Stimulated activated CD4-positive, alpha-beta T cell treated with anti-CD3 and anti-CD28 coated beads, Interleukin-12 subunit alpha, Interleukin-12 subunit beta, amount 100 ng/mL, for 24 hours (primary cell): ENCODE measurements at places on chromosomes 3 and 15.

- no peak for DNase-seq
Measured at GRCh38 chr3:112746675-112747280, 99.9 kb downstream of the CD200R1L start.

DNA sequence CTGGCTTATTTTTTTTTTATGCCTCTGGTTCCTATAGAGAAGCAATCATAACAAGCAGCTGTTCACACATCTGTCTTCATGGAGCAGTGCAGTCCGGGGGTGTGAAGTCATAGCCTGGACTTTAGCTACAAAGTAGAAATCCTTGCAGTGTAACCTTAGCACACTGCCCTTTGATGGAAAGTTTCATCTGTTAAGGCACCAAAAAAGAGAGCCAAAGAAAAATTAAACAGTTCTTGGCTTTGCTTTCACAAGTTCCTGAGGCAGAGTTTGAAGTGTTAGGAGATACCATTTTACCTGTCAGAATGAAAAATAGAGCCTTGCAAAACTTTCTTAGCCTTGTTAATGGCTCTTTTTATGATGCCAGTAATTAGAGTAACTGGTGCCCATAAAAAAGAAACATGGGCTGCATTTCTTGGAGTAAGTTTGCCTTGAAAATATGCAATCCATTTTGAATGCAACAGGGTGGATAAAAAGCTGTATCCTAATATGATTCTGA is 84.1 kb downstream of the PIK3R4 start:
- no peak for DNase-seq

DNA sequence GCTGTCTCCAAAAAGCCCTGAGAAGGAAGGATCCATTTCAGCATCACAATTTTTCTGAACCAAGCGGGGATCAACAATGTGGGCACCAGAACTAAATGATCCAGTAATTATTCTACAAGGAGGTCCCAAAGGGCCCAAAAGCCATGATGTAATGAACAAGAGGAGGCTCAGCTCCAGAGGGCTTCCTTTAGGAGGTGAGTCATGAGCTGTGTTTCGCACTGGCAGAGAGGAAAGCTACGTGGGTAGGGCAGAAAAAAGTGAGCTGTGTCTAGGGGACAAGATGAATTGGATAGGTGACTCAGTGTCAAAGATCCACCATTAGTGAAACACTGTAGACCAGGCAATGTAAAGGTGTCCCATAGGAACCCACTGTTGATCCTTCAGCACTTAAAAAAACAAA is 113.4 kb downstream of the RORA start:
- no peak for DNase-seq

- DNase-seq, result no peak
Measured at GRCh38 chr3:54125300-54125699, 2.9 kb downstream of the CACNA2D3 start.

DNA sequence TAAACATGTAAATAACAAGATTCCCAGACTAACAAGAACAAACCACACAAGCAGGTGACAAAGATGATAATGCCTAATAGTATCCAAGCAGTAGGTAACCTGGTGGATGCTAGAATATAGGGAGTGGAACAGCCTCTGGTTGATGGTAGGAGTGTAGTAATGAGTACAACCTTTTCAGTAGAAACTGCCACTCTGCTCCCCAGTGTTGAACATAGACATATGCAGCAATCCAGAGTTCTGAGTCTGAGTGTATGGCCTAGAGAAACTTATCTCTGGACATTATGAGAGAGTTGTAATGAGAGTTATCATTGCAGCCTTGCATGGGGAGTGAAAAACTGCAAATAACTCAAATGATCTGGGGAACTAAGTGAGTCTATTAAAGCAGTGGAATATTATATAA is 76.1 kb upstream of the ACAD9 start:
- DNase-seq, result no peak

DNA sequence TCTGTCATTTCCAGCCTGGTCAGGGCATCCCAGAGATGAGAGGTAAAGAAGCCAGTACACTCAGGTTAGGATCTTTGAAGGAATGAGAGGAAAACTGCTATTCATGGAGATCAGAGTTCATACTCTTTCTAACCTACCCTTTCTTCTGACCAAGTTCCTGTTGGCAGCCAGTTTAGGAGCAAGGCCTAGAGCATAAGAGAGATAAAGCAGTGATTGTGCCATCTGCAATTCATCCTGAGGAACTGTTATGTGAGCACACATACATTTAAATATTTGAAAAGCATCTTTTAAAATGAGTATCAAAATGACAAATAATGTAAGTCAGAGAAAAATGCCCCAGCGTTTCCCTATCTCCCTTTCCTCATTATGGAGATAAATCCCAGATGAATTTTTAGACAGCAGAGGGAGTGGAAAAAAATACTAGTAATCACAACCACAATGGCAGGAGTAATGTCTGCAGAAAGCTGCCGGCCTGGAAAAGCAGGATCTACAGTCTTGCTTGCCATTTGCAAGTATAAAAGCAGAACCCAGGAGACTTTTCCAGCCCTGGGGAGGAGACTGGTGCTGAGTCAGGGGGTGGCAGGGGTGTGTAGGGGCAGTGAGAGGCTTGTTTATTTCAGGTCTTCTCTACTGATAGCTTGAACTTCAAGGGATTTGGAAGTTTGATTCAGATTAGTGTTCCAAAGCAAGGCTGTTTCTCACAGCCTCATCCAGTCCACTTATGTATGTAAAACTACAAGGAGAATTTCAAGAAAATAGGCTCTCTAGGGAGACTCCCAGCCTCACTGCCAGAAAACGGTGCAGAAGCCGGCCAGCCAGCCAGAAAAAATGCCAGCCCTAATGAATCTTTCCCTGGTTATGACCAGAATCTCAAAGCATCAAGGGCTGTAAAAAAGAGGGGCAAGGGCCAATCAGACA is 1052.4 kb downstream of the TUSC7 start:
- DNase-seq, result no peak

DNA sequence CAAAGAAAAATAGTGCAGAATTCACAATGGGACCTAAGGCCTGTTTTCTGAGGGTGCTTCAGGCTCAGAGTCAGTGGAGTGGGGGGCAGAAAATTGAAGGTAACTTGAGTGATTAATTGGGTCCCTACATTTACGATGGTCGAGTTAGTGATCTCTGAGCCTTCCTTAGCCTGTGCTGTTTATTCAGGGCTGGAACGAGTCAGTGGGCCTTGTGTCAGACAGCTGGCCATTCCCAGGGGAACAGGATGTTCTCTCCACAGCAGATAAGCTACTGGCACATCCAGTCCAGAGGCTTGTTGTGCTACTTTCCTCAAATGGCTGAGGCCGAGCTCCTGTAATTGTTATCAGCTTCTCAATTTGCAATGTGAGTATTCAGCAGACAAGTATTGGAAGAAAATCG is 29.2 kb upstream of the CNTN3 start:
- no peak for DNase-seq

DNA sequence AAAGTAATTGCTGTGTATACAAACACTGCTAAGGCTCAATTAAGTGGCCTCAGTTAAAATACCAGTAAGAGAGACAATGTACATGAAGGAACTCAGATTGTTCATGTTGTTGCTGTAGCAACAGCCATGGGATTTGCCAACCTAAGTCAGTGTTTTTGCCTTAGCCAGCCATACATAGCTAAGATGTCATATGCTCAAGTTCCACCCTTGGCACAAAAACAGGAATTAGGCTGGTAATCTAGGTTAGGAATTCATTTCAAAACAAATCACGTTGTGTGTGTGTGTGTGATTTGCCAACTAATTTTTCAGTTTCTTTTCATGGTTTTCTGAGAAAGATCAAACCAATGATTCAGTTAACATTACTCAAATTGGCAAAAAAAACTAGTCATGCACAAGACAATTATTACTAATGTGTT is 143.7 kb upstream of the KCNMB2 start:
- no peak for DNase-seq

DNA sequence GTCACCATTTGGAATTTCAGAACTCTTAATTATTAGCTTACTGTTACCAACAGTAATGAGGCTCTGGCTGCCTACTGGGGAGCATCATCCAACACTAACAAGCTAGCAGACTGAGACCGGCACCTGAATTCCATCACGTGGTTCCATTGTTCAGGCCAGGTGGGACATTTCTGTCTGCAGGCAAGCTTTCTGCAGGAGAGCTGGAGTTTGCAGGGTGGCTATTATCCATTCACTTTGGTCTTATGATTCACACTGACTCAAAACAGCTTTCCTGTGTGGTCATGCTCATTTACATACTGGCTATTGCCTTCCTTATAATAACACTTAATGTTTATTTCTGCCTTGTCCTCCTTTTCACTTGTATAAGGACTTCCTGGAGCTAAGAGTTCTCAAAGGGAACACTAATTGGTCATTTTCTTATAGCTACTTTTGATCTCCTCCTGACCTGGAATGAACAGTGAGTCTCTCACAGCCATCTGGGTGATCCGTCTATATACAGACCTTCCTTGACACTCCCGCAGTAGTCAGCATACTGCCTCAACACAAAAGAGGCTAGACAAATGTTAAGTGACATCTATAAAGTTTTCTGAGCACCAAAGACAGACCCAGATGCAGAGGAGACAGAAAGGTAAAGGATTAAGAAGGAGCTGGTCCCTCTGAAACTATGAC is 695.4 kb downstream of the FHIT start:
- DNase-seq, result no peak

DNA sequence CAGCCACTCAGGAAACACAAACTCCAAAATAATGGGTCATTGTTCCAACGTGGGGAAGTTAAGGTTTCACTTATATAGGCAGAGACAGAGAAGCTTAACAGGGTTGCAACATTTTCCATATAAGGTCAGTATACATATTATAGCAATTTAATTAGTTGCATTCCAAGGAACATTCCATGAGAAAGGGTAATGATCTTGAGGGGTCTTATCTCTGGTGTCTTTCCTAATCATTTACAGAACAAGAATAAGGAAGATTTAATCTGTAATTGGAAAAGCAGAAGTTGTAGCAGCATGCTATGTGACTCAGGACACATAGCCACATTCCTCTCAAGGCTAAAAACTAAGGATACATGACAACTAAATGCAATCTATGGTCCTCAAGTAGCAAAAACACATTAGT is 4.9 kb downstream of the MNS1 start:
- no peak for DNase-seq

DNA sequence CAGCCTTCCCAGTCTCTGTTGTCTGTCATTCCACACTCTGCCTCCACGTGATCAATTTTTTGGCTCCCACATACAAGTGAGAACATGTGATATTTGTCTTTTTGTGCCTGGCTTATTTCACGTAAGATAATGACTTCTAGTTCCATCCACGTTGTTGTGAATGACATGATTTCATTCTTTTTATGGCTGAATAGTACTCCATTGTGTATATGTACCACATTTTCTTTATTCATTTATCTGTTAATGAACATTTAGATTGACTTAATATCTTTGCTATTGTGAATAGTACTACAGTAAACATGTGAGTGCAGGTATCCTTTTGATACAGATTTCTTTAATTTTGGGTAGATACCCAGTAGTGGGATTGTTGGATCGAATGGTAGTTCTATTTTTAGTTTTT is 31.4 kb downstream of the ASB14 start:
- DNase-seq, result no peak

GRCh38 chr3:143525408-143525807 is 322.9 kb downstream of the SLC9A9 start:
- no peak for DNase-seq

- no peak for DNase-seq
Measured at GRCh38 chr3:177603148-177603603, 405.9 kb upstream of the TBL1XR1 start.

- no peak for DNase-seq
Measured at GRCh38 chr3:74426571-74426970, 187.9 kb downstream of the CNTN3 start.

GRCh38 chr15:33801954-33802353 is 166.3 kb upstream of the CHRM5 start:
- no peak for DNase-seq

GRCh38 chr15:38297623-38298388 is 45.2 kb downstream of the SPRED1 start:
- DNase-seq, result no peak

DNA sequence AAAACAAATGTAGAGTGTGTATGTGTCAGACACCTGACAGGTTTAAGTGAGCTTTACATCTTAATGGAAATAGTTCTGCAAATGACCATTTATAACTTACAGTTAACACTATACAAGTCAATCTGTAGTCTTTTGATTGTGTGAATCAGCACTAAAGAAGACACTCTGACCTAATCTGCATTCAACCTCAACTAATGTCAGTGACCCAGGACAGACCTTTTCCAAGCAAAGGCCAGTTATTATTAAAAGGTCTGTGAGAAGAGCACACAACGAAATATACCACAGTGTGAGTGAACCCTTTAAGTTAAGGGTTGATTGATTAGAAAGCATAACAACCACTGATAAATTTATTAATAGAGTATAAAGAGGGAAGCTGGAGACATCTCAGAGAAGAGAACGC is 761.9 kb upstream of the LMCD1 start:
- DNase-seq, result no peak

DNA sequence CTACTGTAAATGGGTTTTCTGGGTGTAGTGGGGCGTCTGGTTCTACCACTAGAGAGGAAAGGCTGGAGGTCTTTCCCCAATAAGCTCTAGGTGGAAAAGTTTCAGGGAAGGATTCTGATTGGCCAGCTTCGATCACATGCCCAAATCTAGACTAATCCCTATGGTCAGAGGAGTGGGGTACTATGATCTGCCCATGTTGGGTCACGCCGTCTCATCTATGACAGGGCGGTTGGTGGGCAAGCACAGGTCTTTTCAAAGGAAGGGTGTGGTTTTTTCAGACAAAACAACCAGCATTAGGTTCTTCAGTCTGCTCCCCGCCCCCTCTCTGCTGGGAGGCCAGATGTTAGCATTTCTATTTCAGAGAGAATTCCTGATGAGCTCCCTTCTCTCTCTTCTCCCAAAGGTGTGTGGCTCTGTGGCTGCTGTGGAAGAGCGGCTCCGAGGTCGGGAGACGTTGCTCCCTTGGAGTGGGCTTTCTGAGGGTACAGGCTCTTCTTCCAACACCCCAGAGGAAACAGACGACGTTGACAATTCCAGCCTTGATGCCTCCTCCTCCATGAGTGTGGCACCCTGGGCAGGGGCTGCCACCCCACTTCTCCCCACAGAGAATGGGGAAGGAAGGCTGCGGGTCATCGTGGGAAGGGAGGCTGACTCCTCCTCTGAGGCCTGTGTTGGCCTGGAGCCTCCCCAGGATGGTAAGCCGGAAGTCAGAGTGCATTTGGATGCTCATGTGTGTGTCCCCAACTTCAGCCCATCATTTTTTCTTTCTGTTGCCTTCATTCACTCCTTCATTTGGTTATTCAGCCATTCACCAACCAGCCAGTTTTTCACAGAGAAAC is 9.7 kb upstream of the TATDN2 start:
- DNase-seq, result no peak

GRCh38 chr3:129560269-129560787 is 17.4 kb downstream of the H1-8 start:
- DNase-seq, result no peak

DNA sequence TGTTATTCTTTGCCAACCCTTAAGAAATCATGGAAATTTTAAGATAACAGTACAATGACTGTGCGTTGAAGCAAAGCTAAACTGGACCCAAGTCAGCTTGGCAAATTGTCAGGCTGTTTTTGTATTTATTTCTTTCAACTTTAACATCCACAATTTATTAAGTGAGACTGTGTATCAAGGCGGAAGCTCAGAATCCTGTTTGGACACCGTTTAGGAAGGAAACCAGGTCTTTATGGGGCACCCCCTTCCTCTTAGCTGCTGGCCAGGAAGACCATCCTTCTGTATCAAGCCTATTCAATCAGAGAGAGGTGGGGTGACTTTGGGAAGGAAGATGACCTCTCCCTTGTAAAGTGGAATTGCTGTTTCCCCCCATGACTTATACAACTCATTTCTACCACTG is 166.0 kb downstream of the MCTP2 start:
- no peak for DNase-seq

- no peak for DNase-seq
Measured at GRCh38 chr3:164419220-164419619, 659.1 kb downstream of the SI start.

GRCh38 chr15:66886686-66887273 is 178.6 kb upstream of the SMAD3 start:
- no peak for DNase-seq
